Regular cardiac myocyte (primary cell): ENCODE measurements at places on chromosomes 4 and X. TPM values are rescaled to one million over a fixed set of nuclear protein-coding genes. Genes with fewer than 3 reads are reported as not detected.

Gene EBP
- 23.4 and 76.1 TPM in 2 replicates for total RNA-seq

Gene NLGN4X
- under 0.01 TPM in 2 replicates for total RNA-seq

Gene GAGE12F
- not detected in 2 replicates for total RNA-seq

Gene TCEAL6
- total RNA-seq: not detected in 2 replicates

Gene CFP
- under 0.01 and 0.19 TPM in 2 replicates for total RNA-seq

Gene EDA
- total RNA-seq: 0.28 and 0.77 TPM in 2 replicates

Gene RXFP1
- total RNA-seq: 1.3 and 18.6 TPM in 2 replicates

Gene DCAF4L1
- under 0.01 and 0.19 TPM in 2 replicates for total RNA-seq

Gene SERPINA7
- total RNA-seq: not detected in 2 replicates

Gene FGFBP2
- not detected in 2 replicates for total RNA-seq

Gene TMEM150C
- total RNA-seq: 0.38 and 0.85 TPM in 2 replicates

Gene SSX2
- not detected in 2 replicates for total RNA-seq

Gene PNCK
- total RNA-seq: under 0.01 and 0.85 TPM in 2 replicates

Gene WNK3
- 0.38 and 1.1 TPM in 2 replicates for total RNA-seq

Gene RAB33A
- 1.2 and 15.2 TPM in 2 replicates for total RNA-seq

Gene CTAG1A
- total RNA-seq: not detected in 2 replicates

Gene HS3ST1
- total RNA-seq: 0.56 and 1.5 TPM in 2 replicates

Gene FRMD7
- total RNA-seq: not detected in 2 replicates

Gene ALB
- total RNA-seq: not detected in 2 replicates

Gene ADGRL3
- total RNA-seq: 5.0 and 14.1 TPM in 2 replicates

Gene VCX3B
- not detected in 2 replicates for total RNA-seq

Gene SMIM43
- total RNA-seq: 0.38 and 3.4 TPM in 2 replicates

Gene RIPPLY1
- total RNA-seq: not detected in 2 replicates

Gene EIF2S3
- total RNA-seq: 333 and 373 TPM in 2 replicates

Gene GYG2
- total RNA-seq: 2.7 and 5.6 TPM in 2 replicates

Gene MAGEB1
- total RNA-seq: not detected in 2 replicates

Gene MRFAP1
- total RNA-seq: 54.1 and 331 TPM in 2 replicates

Gene TSPAN7
- total RNA-seq: 0.28 TPM in 1 of 2 replicates, not detected in the other

Gene ARHGAP36
- total RNA-seq: not detected in 2 replicates

Gene PPARGC1A
- total RNA-seq: 0.38 and 1.1 TPM in 2 replicates

Gene CITED1
- total RNA-seq: not detected in 2 replicates

Gene NSUN7
- total RNA-seq: under 0.01 TPM in 1 of 2 replicates, not detected in the other

Gene HTR2C
- not detected in 2 replicates for total RNA-seq

Gene GABRQ
- under 0.01 TPM in 1 of 2 replicates, not detected in the other for total RNA-seq

Gene EVC2
- total RNA-seq: 7.9 and 11.3 TPM in 2 replicates

Gene CCNI
- total RNA-seq: 78.8 and 111 TPM in 2 replicates

Gene LPAR4
- under 0.01 and 0.19 TPM in 2 replicates for total RNA-seq

Gene SPANXN3
- total RNA-seq: not detected in 2 replicates
